NCI-H446 treated with DMSO at 0.1 percent for 48 hours (cell line): ENCODE measurements at places on chromosomes 4 and X.

DNA sequence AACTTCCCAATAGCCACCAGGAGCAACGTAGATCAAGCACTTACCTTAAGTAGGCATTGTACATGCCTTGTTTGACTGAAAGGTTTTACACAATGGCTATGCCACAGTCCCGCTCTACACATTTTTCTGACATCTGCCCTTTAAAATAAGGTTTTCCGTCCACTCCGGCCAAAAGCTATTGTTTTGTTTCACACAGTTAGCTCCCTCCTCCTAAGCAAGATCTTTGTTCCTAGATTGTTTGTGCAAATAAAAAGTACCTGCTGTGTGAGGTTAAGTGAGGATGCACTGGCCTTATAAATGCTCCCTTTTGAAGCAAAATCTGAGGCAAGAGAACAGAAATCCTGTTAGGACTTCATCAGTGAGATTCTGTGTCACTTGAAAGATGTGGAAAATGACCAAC is 11.8 kb downstream of the SCD5 start:
- no peak for DNase-seq

GRCh38 chr4:87734936-87735335 is 64.4 kb upstream of the IBSP start:
- no peak for DNase-seq

DNA sequence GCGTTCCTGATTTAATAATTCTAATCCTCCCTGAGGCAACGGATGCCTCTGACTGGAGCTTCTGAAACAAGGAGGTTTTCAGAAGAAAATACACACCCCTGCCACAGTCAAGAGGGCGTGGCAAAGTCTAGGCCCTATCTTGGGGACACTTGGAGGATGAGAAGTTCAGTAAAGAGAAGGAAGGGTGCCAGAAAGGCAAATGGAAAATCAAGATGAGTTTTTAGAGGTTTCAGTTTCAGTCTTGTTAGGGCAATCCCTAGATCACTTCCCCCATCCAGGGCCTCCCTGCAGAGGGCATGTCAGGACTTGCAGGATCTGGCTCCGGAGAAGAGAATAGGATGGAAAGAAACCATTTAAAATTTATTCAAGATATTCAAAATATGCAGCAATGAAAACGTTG is 28.5 kb upstream of the FGF2 start:
- peak; percentile 70 for DNase-seq

- no peak for DNase-seq
Observed at GRCh38 chr4:147799986-147800555, 68.2 kb downstream of the ARHGAP10 start.

DNA sequence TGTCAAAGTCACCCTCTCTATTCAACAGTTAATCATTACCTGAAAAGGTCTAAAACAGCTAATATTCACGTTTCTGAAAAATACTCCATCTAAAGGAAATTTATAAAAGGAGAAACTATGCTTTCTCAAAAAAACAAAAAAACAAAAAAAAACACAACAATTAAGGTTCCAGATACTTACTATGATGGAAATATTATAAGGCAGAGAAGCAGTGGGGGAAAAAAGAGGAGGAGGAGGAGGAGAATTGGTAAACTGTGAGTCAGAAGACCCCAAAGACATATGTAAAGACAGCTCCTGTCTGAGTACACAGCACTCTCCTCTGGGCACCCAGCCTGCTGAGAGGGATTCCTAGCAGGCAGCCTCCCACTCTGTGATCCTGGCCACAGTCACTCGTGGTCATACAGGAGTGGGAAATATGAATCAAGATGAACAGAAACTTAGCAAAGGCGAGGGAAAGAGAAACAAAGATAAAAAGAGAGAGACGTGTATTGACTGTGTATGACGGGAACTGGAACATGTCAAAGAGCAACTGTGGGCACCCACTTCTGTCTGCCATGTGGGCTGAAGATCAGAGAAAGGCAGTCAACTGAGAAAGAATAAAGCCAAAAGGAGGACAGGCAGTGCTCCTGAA is 12.5 kb downstream of the KLHL15 start:
- DNase-seq: no peak

DNA sequence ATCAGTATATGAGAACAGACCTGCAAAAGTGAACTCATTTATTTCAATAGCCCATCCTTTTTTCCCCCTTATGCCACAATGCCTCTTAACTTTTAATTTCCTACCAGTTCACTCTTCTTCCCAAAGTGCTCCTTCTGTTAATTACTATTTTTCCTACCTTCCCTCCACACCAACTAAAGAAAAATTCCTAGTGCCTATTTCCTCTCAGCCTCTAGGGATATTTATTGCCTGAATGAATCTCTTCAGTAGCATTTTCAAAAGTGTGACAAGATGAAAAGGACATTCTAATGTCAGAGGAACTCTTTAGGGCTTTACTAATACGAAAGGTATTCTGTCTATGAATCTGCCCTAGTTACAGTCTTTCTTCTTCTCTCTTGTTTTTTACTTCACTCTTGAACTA is 181.1 kb upstream of the SPRY1 start:
- DNase-seq: no peak

- DNase-seq: no peak
Observed at GRCh38 chr4:1927675-1928074, 56.5 kb downstream of the NSD2 start.

DNA sequence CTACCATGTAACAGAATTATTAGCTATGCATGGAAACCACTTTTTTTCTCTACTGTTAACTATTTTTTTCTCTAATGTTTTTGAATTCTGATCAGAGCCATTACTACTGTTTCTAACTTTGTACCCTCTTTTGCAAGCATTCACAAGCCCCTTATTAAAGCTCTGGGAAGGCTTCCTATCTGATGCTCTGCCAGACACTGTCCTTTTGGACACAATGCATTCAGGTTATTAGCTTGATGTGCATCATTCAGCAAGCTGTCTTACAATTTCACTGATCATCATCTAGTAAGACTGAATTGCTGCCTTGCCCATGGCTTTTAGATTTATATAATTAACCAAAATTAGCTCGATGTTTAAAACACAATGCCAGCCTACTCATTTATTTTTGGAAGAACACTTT is 155.1 kb downstream of the NR3C2 start:
- no peak for DNase-seq

DNA sequence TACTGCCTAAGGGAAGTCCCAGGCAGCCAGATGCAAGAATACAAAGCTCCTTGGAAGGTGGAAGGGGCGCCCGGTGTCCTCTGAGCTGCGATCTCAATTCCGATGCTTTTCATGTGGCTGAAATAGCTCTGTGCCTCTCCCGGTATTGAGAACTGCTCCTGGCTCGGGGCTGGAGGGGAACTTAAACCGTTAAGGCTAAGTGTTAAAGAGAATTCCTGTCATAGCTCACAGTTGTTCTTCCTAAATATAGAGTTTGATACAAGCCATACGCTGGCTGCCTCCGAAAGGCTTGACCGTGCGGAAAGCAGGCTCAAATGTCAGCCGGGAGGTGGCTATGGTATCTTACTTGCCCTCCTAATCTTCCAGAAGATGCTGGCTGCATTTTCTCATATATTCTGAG is at the start of gene SMPX:
Gene SMPX, minus strand, starts transcription at position 157 of the 400 bp plus-strand sequence. CDS start 3,826 bp downstream, outside the sequence.
- DNase-seq: no peak

GRCh38 chrX:129641469-129641868 is 13.3 kb downstream of the APLN start:
- no peak for DNase-seq

GRCh38 chr4:140427106-140427918 is at the start of gene CLGN:
CLGN (minus strand) TSS chr4:140427648; CDS start chr4:140413078, 14,570 bp downstream.
- DNase-seq: peak; percentile 58

DNA sequence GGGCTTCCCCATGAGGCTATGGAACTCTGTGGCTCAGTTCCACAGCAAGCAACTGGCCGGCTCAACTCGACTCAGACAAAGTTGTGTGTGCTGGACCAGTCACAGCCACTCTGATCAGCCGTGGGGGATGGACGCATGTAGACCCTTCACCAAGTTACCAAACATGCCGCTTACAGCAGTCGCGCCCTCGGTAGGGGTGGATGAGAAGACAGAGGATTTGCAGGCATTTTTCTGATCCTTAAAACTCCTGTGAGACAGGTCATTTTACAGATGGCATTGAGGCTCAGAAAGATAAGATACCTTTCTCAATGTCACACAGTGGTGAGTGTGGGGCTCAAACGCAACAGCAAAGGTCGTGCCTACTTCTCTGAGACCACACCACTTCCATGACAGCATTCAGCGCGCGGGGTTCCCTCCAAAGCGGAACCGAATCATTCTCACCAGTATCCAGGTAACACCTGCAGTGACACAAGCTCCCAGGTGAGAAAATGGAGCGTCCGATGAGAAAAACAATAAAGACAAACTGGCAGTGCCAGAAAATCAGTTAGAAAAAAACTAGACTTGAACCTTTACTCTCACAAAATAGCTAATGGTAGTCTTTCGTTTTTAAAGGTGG is 83.6 kb downstream of the RELL1 start:
- no peak for DNase-seq

GRCh38 chr4:2457481-2458295 is 11.2 kb upstream of the RNF4 start:
- DNase-seq: no peak

- no peak for DNase-seq
Observed at GRCh38 chr4:75566911-75567310, 11.0 kb downstream of the ODAPH start.

DNA sequence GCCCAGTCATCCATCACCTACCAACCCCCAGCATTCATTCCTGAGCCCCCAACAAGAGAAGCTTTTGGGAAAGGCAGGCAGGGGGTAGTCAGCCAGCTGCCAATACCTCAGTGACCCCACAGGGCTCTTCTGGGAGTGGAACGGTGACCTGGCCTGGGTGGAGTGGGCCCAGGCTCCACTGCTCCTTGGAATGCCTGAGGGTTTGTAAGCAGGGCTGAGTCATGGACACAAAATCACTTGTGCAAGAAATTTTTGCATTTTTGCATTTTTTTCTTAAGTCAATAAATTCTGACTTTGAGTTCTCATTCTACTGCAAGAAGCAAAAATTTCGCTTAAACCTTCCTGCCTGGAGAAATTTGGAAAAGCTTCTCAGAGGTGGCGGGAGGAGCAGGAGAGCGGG is 18.5 kb downstream of the SORCS2 start:
- DNase-seq: no peak

DNA sequence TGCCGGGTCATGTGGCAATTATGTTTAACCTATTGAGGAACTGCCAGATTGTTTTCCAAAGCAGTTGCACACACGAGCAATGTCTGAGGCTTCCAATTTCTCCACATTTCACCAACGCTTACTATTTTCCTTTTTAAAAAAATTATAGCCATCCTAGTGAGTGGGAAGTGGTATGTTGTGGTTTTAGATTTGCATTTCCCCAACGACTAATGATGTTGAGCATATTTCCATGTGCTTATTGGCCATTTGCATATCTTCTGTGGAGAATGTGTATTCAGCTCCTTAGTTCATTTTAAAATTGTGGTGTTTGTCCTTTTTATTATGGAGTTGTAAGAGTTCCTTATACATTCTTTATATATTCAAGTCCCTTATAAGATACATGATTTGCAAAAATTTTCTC is 60.2 kb downstream of the MTMR1 start:
- DNase-seq: no peak

DNA sequence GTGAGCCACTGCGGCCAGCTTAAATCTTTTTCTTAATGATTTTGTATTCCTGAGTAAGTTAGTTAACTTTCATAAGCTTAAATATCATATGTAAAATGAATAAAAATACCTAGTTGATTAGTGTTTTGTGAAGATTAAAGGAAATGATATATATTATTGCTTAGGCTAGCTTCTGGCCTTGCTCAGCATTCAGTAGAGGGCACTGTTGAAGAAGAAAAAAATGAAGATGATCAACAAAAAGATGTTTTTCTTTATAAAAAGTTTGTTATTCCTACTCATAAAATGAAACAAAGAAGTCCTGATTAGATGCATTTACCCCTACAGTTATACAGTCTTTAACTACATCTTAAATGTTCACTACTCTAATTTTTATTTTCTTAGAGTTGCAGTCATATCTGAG is 797.7 kb downstream of the RAPGEF2 start:
- DNase-seq: no peak

DNA sequence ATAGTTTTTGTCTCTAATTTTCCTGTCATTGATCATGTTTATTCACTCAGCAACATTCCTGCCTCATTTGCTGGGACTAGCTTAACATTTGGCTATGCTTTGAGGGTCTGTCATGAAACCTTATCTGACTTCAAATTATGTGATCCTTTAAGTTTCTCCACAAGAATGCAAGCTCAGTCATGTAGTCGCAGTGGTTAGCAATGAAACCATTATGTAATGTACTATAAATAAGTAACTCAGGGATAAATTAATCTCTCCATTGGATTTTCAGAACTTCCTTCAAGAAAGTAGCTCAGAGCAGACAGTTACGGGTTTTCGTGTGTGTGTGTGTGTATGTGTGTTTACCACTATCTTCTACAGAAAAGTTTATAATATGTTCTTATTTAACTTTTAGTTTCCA is 993.6 kb downstream of the ADGRL3 start:
- DNase-seq: peak; percentile 1

- DNase-seq: no peak
Observed at GRCh38 chrX:110204986-110205385, 112.9 kb downstream of the AMMECR1 start.

GRCh38 chr4:148376151-148376550 is 66.1 kb downstream of the NR3C2 start:
- peak; percentile 62 for DNase-seq

GRCh38 chr4:20506827-20507226 is 193.4 kb upstream of the PACRGL start:
- no peak for DNase-seq

DNA sequence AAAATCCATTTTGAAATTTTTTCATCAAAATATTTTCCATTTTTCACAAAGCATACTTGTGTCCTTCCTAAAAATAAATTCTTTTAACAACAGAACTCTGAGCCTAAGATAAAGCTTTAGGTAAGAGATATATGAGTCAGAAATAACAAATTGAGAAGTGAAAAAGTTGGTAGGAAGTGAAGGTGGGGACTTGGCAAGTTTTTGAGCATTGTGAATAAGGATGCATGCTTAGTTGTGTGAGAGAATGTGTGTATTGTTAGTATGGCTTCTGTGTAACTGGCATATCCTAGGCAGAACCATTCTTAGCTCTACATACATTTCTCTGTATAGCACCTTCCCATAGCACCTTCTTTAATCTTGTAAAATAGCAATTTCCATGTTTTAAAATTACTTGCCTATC is 6.8 kb downstream of the ASB5 start:
- no peak for DNase-seq

DNA sequence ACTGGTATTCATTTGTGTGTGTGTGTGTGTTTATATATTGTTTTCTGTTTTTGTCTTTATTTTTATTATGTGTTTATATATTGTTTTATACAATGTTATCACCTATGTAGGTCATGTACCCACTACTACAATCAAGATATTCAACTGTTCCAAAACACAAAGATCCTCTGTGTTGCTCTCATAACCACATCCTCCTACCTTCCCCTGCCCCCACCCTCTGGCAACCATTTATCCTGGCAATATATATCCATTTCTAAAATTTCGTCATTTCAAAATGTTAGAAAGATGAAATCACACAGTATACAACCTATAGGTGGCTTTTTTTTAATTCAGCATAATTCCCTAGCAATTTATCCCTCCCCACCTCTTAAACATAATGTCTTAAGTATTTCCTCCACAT is 18.8 kb upstream of the RPL34 start:
- no peak for DNase-seq

- no peak for DNase-seq
Observed at GRCh38 chrX:30674799-30675198, 21.6 kb downstream of the GK start.
